ENCODE measurements at places on chromosomes 4 and X.

DNA sequence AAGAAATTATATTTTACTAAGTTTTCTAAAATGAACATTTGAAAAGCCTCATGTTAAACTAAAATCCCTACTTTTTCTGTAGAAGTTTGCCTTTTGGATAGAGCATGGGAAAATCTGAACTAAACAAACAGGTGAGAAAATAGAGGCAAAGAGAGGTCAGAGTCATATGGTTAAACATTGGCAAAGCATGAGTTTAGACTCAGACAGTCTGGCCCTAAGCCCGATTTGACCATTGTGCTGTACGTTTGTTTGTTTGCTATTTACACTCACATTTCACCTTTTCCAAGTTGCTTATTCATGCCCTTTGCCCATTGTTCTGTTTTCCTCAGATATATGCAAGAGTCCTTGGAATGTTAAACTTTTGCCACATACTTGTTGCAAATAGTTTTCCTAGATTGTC is 85.4 kb downstream of the TIGD2 start:
- DNase-seq = no peak

DNA sequence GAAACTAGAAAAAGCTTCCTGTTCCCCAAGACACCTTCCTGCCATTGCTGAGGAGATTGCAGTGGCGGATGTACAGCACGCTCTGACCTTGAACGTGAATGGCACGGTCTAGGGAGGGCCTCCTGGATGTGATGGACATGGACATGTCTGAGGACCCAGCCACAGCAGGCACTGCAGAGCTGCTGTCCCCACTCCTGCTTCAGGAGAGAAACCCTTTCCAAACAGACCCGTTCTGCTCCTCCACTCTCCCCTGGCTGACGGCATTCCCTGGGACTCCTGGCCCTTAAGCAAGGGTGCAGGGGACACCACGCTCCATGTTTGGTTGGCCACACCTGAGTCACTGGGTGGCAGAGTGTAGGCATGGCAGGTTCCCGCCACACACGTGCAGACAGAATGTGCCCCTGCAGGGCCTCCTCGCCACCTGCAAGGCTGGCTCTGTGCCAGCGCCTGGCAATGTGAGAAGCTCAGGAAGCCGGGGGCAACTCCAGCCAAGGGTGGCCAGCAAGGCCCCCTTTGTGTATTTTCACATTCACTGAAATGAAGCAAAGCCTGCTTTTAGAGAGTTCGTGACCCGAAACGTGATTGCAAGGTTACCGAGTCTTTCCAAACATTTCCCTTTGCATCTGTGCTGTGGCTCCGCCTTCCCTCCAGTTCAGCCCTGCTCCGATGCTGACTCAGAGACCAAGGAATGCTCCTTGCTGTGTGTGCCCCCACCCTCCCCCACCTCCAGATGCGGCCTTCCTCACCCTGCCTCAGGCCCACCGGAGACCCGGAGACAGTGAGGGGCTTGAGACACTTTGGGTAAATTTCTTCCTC is 46.1 kb downstream of the HTRA3 start:
- DNase-seq = no peak

DNA sequence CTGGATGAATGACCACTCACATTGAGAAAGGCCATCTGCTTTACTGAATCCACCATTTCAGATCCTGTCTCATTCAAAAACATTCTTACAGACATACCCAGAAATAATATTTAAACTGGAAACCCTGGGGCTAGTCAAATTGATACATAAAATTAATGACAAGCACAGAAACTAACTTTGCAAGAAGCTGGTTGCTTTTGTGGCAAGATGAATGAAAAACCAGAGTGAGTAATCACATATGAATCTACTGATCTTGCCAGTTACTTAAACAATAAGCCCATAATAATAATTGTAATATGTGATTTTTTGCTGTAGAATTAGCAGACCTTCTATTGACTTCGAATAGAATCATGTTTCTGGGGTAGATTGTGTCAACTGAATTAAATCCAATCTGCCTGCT is 235.1 kb downstream of the PPARGC1A start:
- DNase-seq = no peak

DNA sequence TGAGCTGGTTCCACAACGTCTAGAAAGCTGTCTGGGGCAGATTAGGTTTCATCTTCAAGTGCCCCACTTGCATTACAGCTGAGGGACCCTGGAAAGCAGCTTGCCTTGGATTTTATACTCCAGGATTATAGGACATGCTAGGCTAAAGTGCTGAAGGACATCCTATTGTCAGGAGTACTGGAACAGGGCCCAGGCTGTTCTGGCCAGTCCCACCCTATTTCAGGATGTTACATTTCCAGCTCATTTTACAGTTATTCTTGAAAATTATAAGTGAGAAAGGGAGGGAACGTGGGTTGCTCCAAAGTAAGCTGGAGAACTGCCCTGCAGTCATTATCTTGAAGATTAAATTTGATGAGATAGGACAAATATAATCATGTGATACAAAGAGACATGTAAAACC is 71.0 kb upstream of the UGT8 start:
- no peak for DNase-seq

GRCh38 chr4:52051213-52051614 is at the start of gene SPATA18:
TSS of gene SPATA18 (plus strand) at chr4:52051304. CDS start at chr4:52051705, 401 bp downstream.
- DNase-seq = no peak
